SJSA1 (cell line): ENCODE measurements at places on chromosomes 12 and 14. TPM values are rescaled to one million over a fixed set of nuclear protein-coding genes. Genes with fewer than 3 reads are reported as not detected.

- no peaks in the 10 kb centered on the region for H3K36me3 ChIP-seq
- peaks cover under 1% of the 10 kb centered on the region; the same call in 1 of the 2 replicates for H3K4me1 ChIP-seq
- H3K27ac ChIP-seq: no peak overlapping the region
- H3K4me3 ChIP-seq: no peak overlapping the region
- no peak for DNase-seq
- H3K27me3 ChIP-seq: no peaks in the 10 kb centered on the region
Observed at GRCh38 chr14:88016768-88017167, 11.8 kb downstream of the GPR65 start.

- H3K4me1 ChIP-seq: no peaks in the 10 kb centered on the region
- H3K4me3 ChIP-seq: no peak overlapping the region
- H3K27ac ChIP-seq: no peak overlapping the region
- H3K27me3 ChIP-seq: no peaks in the 10 kb centered on the region
- no peaks in the 10 kb centered on the region for H3K36me3 ChIP-seq
- no peak for DNase-seq
Observed at GRCh38 chr12:99695050-99695449, 47.5 kb downstream of the GARIN6 start.

DNA sequence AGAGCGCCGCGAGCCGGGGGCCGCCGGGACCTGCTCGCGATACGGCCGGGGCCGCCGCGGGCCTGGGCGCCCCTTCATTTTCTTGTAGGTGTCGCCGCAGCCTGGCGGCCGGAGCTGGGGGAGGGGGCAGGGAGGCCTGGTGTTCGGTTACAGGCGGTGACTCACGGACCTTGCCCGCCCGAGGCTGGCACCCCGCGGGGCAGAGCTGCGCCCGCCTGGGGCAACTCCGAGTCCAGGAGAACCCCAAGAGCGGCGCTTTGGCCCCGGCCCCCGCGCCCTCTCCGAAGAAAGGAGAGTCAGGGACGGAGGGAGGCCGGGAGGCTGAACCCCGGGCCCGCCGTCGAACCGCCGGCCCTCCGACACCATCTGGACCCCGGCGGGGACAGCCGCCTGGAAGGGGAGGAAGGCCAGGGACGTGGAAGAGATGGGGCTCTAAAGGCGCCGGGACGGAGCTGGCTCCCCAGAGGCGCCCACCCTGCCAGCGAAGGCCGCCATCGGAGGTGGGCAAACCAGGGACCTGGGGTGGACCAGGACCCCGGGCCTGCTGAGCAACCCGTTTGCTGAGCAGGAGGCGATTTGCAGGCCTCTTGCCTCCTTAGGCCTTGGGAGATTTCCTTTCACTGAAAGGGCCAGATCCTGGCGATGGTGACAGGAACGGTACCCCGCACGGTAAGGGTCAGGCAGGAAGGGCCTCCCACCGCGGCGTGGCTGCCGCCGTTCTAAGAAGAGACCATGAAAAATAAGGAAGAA, 843 bp upstream of the NUAK1 start:
- H3K27me3 ChIP-seq: no peaks in the 10 kb centered on the region
- H3K36me3 ChIP-seq: peaks cover 36% of the 10 kb centered on the region
- H3K4me3 ChIP-seq: peak overlapping the region; percentile 95
- peak overlapping the region; percentile 99 for H3K27ac ChIP-seq

DNA sequence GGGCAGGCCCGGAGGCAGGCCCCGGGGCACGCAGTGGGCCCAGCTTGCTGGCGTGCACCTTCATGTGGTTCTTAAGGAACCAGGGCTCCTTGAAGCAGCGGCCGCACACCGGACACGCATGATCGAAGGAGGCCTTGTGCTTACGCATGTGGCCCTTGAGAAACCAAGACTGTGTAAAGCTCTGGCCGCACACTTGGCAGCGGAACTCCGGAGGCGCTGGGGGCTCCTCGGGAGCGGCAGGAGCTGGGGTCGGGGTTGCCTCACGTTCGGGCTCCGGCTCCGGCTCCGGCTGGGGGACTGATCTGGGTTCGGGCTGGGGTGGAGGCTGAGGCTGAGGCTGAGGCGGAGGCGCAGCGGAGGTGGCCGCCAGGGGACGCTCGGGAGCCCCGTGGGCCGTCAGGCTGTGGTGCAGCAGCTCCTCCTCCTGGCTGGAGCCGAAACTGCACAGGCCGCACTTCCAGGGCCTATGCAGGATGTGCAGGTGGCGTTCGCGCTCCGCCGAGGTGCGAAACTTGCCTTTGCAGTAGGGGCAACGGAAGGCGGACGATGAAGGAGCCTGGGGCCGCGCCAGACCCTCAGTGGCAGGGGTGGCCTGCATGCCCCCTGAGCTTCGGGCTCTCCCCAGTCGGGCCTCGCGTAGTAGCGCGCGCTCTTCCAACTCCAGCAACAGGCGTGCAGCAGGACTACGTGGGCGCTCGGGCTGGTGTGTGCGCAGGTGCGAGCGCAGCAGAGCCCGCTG, 6.0 kb downstream of the ZNF219 start:
- H3K27ac ChIP-seq: no peak overlapping the region
- H3K4me3 ChIP-seq: no peak overlapping the region
- H3K36me3 ChIP-seq: peaks cover 44% of the 10 kb centered on the region
- DNase-seq: peak; percentile 74
- H3K27me3 ChIP-seq: no peaks in the 10 kb centered on the region

GRCh38 chr14:45715946-45716345, 462.9 kb upstream of the MIS18BP1 start:
- H3K4me1 ChIP-seq: peaks cover 8% of the 10 kb centered on the region; the same call in 1 of the 2 replicates
- no peaks in the 10 kb centered on the region for H3K36me3 ChIP-seq
- no peak for DNase-seq
- no peak overlapping the region for H3K27ac ChIP-seq
- no peaks in the 10 kb centered on the region for H3K27me3 ChIP-seq

DNA sequence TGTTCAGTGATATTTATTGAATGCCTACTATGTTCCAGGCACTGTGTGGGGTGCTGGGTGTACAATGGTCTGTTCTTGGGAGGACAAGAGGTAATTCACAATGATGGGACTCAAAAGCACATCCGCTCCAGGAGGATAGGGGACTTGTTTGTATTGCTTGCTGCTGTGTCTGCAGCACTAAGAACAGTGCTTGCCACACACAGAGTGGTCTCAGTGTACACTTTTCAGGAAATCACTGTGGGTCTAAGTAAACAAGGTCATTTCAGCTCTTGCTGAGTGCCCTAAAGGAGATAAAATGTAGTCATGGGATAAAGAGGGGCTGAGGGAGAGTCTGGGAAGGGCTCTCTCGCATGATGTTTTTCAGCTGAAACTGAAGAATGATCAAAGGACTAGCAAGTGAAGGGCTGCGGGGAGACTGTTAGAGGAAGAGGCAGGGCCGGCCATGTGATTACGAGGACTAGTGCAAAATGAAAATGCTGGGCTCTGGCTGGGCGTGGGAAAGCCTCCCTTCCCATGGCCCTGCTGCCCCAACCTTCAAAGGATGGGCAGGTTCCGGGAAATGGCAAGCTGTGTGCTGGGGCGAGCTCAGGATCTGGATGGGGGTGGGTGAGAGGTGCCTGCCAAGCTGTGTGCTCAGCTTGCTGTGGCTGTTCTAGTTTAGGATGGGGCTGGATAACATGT, 39.1 kb downstream of the ADCK1 start:
- no peaks in the 10 kb centered on the region for H3K4me1 ChIP-seq
- no peaks in the 10 kb centered on the region for H3K27me3 ChIP-seq
- H3K36me3 ChIP-seq: no peaks in the 10 kb centered on the region
- H3K27ac ChIP-seq: no peak overlapping the region
- DNase-seq: no peak
- H3K4me3 ChIP-seq: no peak overlapping the region

- no peaks in the 10 kb centered on the region for H3K27me3 ChIP-seq
- no peaks in the 10 kb centered on the region for H3K36me3 ChIP-seq
- peak; percentile 36 for DNase-seq
- H3K4me1 ChIP-seq: peaks cover 14% of the 10 kb centered on the region
- H3K27ac ChIP-seq: peak overlapping the region; percentile 59
Observed at GRCh38 chr14:29282169-29282568, 515.6 kb downstream of the FOXG1 start.

GRCh38 chr14:55599250-55599879, 19.4 kb downstream of the KTN1 start:
- H3K4me3 ChIP-seq: no peak overlapping the region
- H3K27me3 ChIP-seq: no peaks in the 10 kb centered on the region
- no peak for DNase-seq
- H3K27ac ChIP-seq: no peak overlapping the region
- H3K4me1 ChIP-seq: peaks cover 30% of the 10 kb centered on the region
- H3K36me3 ChIP-seq: peaks cover 11% of the 10 kb centered on the region

DNA sequence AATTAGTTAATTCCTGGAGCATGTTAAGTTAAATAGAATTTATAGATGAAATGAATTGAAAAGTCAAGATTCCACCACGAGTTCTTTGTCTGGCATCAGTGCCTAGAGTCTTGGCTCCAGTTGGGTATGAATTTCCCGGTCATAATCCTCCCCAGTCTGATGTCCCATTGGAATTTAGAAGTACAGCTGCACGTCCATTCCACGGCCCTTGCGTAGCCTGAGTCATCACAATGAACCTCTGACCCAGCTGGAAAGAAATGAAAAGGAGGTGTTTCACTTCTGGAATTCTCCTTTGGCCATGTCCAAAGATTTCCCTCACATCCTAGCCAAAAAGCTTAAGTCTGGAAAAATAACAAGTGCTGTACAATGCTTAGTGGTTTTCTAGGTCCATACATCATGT, 122.7 kb downstream of the KICS2 start:
- H3K27ac ChIP-seq: peak overlapping the region; percentile 27; the same call in 1 of the 2 replicates
- no peak overlapping the region for H3K4me3 ChIP-seq
- no peaks in the 10 kb centered on the region for H3K27me3 ChIP-seq

- no peaks in the 10 kb centered on the region for H3K27me3 ChIP-seq
- no peak for DNase-seq
- no peaks in the 10 kb centered on the region for H3K4me1 ChIP-seq
- H3K4me3 ChIP-seq: no peak overlapping the region
Observed at GRCh38 chr12:57320639-57321038, 69.7 kb upstream of the STAC3 start.

GRCh38 chr12:60169904-60170303, 574.1 kb downstream of the SLC16A7 start:
- no peaks in the 10 kb centered on the region for H3K36me3 ChIP-seq
- peaks cover 39% of the 10 kb centered on the region for H3K27me3 ChIP-seq
- H3K27ac ChIP-seq: no peak overlapping the region
- H3K4me1 ChIP-seq: no peaks in the 10 kb centered on the region
- no peak for DNase-seq

DNA sequence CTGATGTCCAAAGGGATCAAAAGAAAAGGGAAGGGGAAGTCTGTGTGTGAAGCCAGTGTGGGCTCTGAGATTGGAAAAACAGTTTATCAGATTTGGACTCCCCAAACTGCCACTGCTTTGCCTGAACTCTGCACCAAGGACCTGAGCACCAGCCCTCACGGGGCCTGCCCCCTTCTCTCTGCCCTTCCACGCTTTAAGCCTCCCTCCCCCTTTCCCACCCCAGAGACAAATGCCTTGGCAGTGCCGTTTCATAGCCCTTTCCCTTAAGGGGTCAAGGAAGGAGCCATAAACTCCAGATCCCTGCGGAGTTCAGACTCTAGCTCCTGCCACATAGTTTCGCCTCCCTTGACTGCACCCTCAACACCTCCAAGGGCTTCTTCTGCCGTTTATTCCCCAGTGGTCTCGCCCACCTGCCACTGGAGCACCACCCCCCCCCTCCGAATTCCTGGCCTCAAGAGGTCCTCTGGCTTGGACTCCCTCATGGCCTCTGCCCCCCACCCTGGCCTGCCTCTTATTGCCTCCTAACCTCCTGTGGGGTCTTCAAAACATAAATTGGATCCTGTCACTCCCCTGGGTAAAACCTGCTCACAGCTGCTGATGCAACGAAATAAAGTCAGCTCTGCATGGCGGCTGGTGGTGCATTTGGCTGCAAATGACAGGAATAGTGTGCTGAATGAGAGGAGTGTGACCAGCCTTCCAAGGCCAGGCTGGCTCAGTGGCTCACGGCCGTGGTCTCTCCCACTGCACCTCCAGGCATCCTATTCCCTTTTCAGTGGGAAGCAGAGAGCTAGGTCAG, 18.8 kb downstream of the SLC25A29 start:
- no peak overlapping the region for H3K4me3 ChIP-seq
- H3K27me3 ChIP-seq: no peaks in the 10 kb centered on the region
- DNase-seq: peak; percentile 21
- peaks cover 17% of the 10 kb centered on the region for H3K36me3 ChIP-seq
- peaks cover 13% of the 10 kb centered on the region for H3K4me1 ChIP-seq

DNA sequence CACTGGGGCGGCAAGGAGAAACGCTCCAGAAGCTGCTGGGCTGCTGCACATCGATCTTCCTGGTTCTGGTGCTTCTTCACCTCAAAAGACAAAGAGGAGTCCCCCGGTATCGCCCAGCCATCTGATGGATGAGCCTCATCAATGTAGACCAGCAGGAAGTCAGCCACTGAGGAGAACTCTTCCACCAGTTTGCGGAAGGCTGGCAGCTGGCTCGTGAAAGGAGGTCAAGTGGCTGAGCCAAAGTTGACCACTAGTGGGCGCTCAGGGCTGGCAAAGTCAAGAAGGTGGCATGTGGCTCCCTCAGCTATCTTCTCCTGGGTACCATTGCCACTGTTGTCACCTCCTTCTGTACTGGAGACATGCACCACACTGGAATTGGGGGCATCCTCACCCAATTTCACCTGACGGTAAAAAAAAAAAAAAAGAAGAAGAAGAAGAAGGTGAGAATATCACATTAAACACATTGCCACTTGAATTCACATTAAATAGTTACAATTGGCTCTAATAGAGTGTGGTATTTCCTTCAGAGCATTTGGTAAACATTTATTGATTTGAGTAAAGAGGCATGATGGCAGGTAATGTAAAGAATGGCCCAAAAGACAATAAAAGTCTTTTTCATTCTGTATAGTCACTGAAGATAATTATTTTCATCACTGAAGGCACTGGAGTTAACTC, 8.3 kb downstream of the DIO2 start:
- H3K27ac ChIP-seq: no peak overlapping the region
- H3K4me3 ChIP-seq: no peak overlapping the region
- peaks cover 18% of the 10 kb centered on the region for H3K36me3 ChIP-seq
- no peaks in the 10 kb centered on the region; the same call in 1 of the 2 replicates for H3K4me1 ChIP-seq
- DNase-seq: no peak
- H3K27me3 ChIP-seq: no peaks in the 10 kb centered on the region

GRCh38 chr12:117970334-117970733, 1.5 kb upstream of the KSR2 start:
- H3K27ac ChIP-seq: no peak overlapping the region
- no peak overlapping the region for H3K4me3 ChIP-seq
- H3K27me3 ChIP-seq: peaks cover 44% of the 10 kb centered on the region
- no peaks in the 10 kb centered on the region for H3K36me3 ChIP-seq

DNA sequence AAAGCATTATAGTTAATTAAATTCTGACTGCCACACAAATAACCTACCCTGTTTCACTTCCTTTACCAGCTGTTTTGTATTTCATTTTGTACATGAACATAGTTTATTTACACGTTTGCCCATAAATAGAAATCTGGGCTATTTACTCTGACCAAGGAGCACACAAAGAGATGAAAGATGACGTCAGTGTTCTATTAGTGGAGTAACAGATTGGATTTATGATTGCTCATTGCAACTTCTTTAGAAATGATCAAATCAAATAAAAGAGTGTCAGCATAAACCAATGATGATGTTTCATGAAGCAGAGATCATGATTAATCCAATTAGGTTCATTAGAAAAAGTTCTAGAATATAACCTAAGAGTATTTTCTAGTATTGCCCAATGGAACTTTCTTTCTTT, 12.0 kb upstream of the RTL1 start:
- H3K4me3 ChIP-seq: no peak overlapping the region
- peaks cover 20% of the 10 kb centered on the region for H3K4me1 ChIP-seq
- DNase-seq: no peak
- peaks cover 13% of the 10 kb centered on the region; the same call in 1 of the 2 replicates for H3K36me3 ChIP-seq
- H3K27ac ChIP-seq: no peak overlapping the region

Gene ARHGAP9
- total RNA-seq: 30.6 TPM in 2 replicates

Gene KLHDC1
- 1.3 and 1.8 TPM in 2 replicates for total RNA-seq

Gene GYS2
- not detected in 2 replicates for total RNA-seq

Gene CLEC4E
- not detected in 2 replicates for total RNA-seq

Gene ARHGDIB
- total RNA-seq: 50.8 TPM in 2 replicates

Gene SLC25A21
- 1.2 and 2.6 TPM in 2 replicates for total RNA-seq
